ENCODE measurements at places on chromosomes 2 and 18.
A peak's percentile ranks its signal among the peaks of the same experiment; 100 is the strongest.

DNA sequence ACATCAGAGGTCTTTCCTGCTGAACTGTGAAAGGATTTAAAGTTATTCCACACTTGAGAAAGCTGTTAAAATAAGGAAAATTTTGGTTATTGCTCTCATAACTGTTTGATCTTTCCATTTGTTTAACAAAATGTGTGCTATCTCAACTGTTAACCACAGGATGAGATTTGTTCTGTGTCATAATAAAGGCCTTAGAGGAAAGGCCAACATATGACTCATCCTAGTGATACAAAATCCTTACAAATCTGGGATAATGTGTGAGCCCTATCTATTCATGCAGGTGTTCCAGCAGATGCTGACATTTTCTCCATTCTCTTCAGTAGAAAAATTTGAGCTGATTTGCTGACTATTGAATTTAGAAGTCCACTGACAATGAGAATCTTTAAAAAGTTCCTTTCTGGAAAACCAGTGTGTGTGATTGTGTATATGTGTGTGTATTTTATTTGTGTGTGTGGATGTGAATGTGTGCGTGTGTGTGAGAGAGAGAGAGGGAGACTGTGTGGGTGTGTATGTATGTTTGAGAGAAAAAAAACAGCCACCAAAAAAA, 1111.9 kb upstream of the GYPC start:
- DNase-seq, result no peak

DNA sequence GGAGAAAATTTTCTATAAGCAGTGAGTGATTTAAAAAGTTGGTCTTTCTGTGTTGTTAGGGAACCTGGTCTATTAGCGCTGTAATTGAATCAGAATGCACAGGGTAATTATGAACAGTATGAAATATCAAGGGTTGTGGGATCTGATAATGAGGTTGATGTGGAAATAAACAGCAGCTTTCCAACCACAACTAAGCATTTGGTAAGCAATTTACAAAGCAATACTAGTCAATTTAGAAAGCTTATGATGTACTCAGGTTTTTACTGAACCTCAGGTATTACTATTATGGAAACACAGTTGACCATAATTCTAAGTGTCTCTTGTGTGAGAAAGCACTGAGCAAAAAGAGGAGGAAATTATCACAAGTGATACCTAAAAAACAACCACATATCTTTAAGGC, 11.0 kb upstream of the SMCHD1 start:
- no peak for DNase-seq

DNA sequence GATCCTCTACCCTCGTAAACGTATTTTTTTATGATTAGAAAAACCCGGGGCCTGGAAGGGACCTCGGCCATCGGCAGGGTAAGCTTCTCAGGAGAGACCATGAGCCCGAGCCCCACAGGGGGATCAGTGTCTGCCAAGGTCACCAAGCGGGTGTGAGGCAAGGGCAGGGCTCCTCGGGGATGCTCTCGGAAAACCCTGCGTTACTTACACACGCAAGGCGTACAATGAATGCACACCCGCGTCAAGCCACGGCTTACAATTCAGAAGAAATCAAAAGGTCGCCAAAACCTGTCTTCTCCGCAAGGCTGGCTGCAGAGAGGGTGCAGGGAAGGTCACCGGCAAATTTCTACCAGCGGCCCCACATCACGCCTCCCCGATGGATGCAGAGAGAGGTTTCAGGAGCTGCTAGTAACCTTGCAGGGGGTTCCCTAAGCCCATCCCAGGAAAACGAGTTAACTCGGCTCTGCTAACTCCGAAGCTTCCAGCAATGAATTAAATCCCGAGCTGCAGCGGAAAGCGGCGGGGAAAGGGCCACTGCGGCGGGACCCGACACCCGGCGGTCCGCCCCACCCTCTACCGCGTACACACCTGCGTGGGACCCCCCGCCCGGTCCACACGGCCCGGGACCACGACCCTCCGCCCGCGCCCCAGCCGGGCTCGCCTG, 638 bp downstream of the ST3GAL5 start:
- no peak for DNase-seq

DNA sequence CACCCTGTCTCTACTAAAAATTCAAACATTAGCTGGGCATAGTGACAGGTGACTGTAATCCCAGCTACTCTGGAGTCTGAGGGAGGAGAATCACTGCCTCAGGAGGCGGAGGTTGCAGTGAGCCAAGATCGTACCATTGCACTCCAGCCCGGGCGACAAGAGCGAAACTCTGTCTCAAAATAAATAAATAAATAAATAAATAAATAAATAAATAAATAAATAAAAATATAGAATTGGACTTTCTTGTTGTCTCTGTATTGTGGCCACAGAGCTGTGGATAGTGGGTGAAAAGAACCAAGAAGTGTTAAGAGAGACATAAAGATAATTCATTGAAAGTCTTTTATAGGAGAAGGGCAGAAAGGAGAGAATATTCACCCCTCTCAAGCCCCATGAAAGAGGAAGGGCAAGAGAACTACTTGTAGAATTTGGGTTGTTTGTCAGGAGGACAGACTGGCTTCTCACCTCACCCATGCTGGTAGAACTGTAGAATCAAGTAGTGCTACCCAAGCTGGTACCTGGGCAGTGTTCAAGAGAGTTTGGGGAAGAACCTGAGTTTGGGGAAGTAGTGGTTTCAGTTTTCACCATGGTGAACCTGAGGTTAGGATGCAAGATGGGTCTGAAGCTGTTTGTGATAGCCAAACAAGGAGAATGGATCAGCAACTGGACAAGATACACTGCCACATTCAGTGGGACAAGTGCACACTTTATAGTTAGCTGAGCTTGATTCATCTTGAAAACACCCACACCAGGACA, 256.5 kb downstream of the CD226 start:
- no peak for DNase-seq

DNA sequence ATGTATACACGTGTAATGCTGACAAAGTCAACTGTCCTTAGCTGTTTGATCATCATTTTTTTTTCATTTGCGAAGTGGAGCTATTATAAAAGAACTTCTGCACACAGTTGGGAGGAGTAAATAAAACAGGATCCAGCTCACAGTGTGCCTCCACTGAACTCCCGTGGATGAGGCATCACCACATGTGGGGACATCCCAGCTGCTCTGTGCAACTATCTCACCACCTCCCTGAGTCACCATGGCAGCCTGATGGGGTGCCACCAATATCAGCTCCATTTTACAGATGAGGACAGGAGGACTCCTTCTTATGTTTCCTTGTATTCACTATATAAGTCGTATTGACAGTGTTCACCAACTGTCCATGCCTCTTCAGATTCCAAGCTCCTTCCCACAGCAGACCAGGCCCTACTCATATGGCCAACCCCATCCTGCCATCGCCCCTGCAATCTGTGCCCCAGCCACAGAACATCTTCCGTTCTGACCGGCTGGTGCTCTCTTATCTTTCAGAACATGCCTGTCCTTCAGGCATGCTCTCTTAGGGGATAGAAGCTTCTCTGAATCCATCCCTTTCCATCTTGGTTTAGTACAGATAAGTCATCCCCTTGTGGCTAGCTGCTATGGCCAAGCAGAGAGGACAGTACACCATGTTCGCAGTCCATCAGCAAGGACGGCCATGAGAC, 288.1 kb downstream of the RNF144A start:
- no peak for DNase-seq

GRCh38 chr18:67151366-67151765, 365.2 kb downstream of the DSEL start:
- DNase-seq, result no peak

DNA sequence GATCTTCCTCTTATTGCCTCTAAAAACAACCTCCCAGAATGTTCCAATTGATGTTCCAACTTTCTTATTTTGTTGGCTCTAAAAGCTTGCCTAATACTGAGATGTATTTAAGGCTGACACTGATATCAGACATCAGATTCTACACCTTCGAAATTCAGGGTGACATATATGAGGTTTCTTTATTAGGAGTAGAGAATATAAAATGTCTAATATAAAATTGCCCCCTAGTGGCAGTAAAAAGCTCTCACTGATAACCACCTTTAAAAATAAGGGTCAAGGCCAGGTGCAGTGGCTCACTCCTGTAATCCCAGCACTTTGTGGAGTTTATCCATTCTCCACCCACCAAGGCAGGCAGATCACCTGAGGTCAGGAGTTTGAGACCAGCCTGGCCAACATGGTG, 789.7 kb upstream of the SLC39A10 start:
- DNase-seq, result no peak

GRCh38 chr2:9995059-9995458, 43.6 kb downstream of the GRHL1 start:
- peak; percentile 22 for DNase-seq

DNA sequence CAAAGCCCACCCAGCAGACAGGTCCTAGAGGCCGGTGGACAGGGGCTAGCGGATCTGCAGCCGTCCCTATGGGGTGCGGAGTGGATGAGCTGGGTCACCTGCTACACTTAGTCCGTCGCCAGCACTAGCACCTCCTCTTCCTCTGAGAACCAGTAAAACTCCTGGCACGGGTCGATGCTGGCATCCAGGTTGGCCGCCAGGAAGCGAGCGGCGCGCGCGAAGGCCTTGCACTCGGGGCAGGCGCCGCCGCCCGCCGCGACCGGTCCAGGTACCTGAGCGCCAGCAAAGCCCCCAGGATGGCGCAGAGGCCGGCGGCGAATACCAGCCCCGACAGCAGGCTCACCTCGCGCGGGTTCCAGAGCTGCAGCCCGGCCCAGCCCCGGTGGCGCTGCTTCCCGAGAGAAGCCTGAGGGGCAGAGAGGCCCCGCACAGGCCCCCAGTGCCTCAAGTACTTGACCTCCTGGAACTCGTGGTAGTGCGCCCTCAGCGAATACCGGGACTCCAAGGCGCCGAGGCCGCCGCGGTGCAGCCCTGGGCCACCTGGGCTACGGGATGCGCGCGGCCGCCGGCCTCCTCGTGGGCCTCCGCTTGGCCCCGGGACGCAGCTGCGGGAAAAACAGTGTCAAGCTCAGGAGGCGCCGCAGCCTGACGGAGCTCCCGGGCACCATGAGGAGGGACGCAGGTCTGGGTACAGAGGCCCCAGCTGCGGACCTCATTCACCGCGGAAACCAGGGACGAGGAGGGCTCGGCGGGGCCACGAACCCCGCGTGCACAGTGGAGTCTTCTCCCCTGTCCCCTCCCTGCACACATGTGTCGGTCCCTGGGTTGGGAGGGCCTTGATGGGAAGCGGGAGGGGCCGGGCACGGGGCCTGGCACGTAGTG, 27.5 kb upstream of the ALPP start:
- no peak for DNase-seq

- no peak for DNase-seq
Observed at GRCh38 chr18:57579934-57580333, 6.6 kb downstream of the FECH start.

DNA sequence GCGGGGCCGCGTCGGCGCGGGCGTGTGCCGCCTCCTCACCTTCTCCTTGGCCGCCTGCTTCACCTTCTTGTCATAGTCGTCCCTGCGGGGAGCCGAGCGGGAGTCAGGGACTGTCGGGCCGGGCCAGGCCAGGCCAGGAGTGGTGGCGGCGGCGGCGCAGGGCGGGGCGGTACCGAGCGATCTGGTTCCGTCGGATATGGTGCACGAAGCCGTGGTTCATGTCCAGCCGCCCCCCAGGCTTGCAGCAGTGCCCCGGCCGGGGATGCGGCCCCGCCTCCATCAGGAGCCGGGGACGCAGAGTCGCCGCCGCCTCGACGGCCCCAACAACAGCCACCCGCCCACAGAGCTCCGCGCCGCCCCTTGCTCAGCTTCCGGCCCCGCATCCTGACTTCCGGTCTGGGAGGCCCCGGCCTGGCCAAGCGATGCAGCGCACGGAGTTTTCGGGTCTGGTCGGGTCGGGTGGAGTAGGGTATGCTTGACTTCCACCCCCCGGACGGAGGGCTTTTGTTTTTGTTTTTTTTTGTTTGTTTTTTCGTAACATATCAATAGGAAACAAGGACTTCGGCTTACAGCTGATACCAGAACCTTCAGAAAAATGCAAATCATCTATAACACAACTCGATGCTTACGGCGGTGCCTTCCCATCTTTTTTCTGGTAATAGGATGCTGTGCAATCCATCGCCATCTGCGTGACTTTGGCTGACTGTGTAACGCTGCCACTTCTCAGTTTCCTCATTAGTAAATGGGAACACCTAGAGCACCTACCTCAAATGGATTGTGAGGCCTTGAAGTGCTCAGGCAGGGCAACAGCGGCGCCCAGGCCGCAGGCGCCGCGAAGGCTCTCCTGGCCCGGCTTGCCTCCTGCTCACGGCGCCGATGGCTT, at the start of gene C2orf68:
Gene C2orf68, minus strand, starts transcription at position 362 of the 883 bp plus-strand sequence. Its CDS starts 82 bp downstream, at position 280.
- peak; percentile 92 for DNase-seq

DNA sequence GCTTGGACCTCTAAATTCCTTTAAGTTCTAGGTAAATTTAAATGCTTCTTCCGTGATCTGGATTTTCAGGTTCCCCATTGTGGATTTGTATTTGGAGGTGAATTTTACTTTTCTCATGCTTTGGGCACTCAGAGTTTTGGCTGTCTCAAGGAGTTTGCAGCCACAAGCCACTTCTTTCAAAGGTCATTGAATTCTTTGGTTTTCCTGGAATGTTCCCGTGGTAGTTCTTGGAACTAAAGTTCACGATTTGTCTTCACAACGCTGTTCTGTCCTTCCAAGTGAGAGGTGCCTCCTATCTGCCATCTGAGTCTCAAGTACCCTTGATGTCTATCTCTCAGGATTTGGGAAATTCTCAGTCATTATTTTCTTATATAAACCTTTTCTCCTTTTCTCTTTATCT, 1438.7 kb upstream of the ZEB2 start:
- no peak for DNase-seq

- DNase-seq, result no peak
Observed at GRCh38 chr2:239009589-239009961, 161.7 kb downstream of the TWIST2 start.

GRCh38 chr2:240419723-240420122, 15.7 kb upstream of the GPC1 start:
- no peak for DNase-seq

- no peak for DNase-seq
Observed at GRCh38 chr2:210227290-210228088, 2.2 kb upstream of the ACADL start.

GRCh38 chr18:58267493-58267892, 223.5 kb downstream of the NEDD4L start:
- DNase-seq, result no peak
